Stimulated activated naive CD4-positive, alpha-beta T cell treated with Interleukin-2 at 50 U/mL for 16 hours (primary cell): ENCODE measurements at places on chromosomes 7 and 10.

GRCh38 chr10:8034466-8035005, 20.0 kb upstream of the GATA3 start:
- no peak for DNase-seq

DNA sequence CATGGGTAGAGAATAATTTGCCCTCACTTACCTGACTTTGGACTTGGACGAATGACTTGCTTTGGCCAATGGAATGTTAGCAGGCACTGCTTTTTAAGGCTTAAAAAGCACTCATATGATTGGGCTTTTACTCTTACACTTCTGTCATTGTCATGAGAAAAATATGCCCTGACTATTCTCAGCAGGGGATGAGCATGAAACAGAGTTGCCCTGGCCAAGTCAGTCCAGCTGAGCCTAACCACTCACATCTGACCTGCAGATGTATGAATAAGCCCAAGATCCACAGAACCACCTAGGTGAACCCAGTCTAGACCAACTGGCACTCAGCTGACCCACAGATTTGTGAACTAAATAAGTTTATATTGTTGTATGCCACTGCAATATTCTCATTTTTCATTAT, 573.5 kb downstream of the TNS3 start:
- DNase-seq = no peak

GRCh38 chr7:38907766-38908165, 1.2 kb downstream of the VPS41 start:
- no peak for DNase-seq

- no peak for DNase-seq
These were observed 117.9 kb downstream of the SND1 start for GRCh38 chr7:127769696-127770400.
